ENCODE measurements at places on chromosomes 13 and 19. TPM values are rescaled to one million over a fixed set of nuclear protein-coding genes. Genes with fewer than 3 reads are reported as not detected.

RGCC gene
- 3.1 TPM for total RNA-seq

KMT5C gene
- total RNA-seq, result 8.1 TPM

KCTD15 gene
- 28.6 TPM for total RNA-seq

SIGLEC6 gene
- total RNA-seq, result not detected

DAND5 gene
- not detected for total RNA-seq

ZNF850 gene
- total RNA-seq, result 1.6 TPM

SLC17A7 gene
- total RNA-seq, result not detected

CPAMD8 gene
- total RNA-seq, result 0.43 TPM

SIGLEC8 gene
- total RNA-seq, result not detected

CBY2 gene
- not detected for total RNA-seq

SYCN gene
- not detected for total RNA-seq

POU4F1 gene
- not detected for total RNA-seq

ZNF888 gene
- 3.7 TPM for total RNA-seq

LACC1 gene
- 41.4 TPM for total RNA-seq

NLRP11 gene
- total RNA-seq, result not detected

DACH1 gene
- total RNA-seq, result not detected

CD33 gene
- not detected for total RNA-seq

SHISA2 gene
- under 0.01 TPM for total RNA-seq

CEACAM16 gene
- not detected for total RNA-seq

CYP4F2 gene
- not detected for total RNA-seq

SLITRK5 gene
- not detected for total RNA-seq

IL17D gene
- 1.3 TPM for total RNA-seq

ZNF229 gene
- total RNA-seq, result 12.2 TPM

IGFL3 gene
- not detected for total RNA-seq

HS6ST3 gene
- not detected for total RNA-seq

NUCB1 gene
- 117 TPM for total RNA-seq

ZNF560 gene
- 0.57 TPM for total RNA-seq

KCNJ14 gene
- 0.28 TPM for total RNA-seq

LILRB1 gene
- not detected for total RNA-seq

PCP2 gene
- total RNA-seq, result not detected

ERF gene
- total RNA-seq, result 13.7 TPM

GAPDHS gene
- total RNA-seq, result not detected

TUBB4A gene
- total RNA-seq, result not detected

CERS4 gene
- total RNA-seq, result 14.5 TPM

Measured in smooth muscle cell of bladder (primary cell).